ENCODE measurements at places on chromosomes 16 and 17. TPM values are rescaled to one million over a fixed set of nuclear protein-coding genes. Genes with fewer than 3 reads are reported as not detected.

Gene OR4D1
- not detected for total RNA-seq

Gene PLA2G10
- total RNA-seq, result not detected

Gene EVI2A
- 0.09 TPM for total RNA-seq

Gene TP53TG3
- total RNA-seq, result not detected

Gene MYO15A
- 1.3 TPM for total RNA-seq

Gene NGFR
- 0.28 TPM for total RNA-seq
